Activated CD4-positive, alpha-beta T cell treated with anti-CD3 and anti-CD28 coated beads, Interleukin-2, amount 10 ng/mL, durations not matched to agents 7 days and 5 days (primary cell): ENCODE measurements at places on chromosomes 6 and 20.

DNA sequence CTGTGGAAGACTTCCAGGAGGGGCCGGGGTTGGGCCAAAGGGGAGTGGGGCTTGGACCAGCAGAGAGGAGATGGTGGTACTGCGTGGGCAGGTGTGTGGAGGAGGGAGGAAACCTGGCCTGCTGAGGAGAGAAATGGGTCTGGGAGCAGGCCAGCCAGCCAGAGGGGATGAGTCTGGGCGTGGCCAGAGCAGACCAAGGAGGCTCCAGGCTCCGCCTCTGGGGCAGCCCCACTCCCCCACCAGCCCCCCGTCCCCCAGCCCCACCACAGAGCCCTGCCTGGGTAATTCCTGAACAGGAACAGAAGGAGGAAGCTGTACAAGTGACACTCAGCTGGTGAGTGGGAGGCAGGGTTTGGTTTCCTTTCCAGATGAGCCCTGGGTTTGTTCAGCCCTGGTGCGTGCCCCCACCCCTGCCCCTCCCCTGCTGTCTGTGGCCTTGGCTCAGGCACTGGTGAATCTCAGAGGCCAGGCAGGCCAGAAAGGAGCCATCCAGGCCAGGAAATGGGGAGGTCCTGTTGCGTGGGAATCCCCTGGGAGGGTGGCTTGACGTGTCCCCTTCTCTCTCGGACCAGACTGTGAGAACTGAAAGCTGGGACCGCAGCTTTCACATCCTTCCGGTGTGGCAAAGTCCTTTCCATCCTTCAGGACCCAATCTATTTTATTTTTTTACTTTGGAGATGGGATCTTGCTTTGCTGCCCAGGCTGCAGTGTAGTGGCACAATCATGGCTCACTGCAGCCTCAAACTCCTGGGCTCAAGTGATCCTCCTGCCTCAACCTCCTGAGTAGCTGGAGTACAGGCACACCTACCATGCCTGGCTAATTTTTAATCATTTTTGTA lies 9.4 kb upstream of the SRC start:
- peak; percentile 33 for DNase-seq

- DNase-seq, result no peak
Observed at GRCh38 chr6:144714021-144714712, 429.0 kb downstream of the UTRN start.

DNA sequence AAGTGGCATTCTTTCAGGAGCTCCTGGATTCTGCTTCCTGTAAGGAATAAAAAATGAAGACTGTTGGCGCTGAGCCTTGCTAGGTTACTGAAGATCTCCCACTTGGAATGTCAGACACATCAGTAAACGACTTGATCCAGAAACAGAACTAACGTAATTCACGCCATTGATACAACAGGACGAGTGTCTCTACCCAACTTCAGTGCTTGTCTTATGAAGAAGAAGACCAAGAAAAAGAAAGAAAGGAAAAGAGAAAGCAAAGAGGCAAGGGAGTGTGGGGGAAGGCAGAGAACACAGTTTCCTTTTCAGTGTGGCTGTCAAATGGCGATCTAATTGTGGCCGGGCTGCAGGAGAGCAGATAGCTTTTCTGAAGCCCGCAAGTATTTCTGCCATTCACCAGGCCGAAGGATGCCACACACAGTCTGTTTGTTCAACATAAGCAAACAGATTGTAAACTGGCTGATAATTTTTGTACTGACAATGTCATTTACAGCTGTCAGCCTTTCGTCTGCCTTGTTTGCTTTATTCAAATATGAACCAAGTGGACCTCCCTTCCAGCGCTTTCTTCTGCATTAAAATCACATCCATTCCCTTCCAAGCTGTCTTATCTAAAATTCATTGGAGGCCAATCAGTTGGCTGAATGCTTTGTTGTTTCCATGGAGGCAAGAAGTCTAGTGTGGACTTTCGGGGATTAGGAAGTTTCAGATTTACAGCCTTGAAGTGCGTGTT lies 180.6 kb downstream of the FOXA2 start:
- DNase-seq, result no peak

GRCh38 chr6:136463743-136464142 lies 86.5 kb downstream of the MAP7 start:
- no peak for DNase-seq

GRCh38 chr6:537114-537513 lies 119.8 kb downstream of the HUS1B start:
- no peak for DNase-seq

DNA sequence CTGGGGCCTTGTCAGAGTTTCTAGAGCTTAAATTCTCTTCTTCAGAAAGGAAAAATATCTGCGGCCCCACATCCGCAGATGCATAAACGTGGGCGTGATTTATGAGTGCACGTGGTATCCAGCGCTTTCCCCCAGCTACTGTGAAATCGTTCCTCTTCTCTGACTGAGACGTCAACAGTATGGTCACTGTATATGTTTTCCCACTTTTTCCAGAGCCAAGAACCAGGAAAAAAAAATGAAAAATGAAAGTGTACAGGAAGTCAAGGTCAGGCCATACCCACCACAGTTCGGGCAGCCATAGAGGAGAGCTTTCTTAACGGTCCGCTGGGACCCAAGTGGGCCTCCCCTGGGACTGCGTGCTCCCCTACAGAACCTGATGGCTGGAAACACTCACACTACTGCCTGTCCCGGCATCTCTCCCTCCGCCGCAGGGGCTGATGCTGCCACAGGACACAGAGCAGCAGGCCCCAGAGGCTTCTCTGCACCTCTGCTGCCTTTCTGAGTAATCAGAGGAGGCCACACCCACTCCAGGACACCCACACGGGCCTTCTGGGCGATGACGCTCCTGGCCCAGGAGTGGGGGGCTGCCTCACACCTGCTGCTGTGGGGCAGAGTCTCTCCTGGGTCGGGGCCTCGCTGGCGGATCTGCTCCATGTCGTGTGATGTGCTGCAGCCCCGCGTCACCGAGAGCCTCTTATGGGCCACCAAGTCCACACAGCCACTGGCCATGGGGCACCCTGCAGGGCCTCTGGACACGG lies 16.4 kb upstream of the STX16 start:
- no peak for DNase-seq

DNA sequence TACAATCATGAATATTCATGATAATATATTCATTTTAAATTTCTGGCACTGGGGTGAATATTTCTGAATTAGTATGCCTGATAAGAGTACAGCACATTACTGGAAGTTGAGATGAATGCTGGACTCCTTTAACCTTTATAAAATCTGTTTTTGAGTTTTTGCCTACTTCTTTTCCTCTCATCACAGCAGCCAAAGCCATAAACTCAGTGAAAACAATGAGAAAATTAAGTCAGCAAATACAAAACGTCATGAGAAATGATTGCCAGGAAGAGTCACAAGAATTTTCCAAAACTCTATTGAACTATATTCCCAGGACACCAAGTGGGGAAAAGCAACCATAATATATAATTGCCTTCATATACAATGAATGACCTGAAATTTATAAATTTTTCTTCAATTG lies 837.6 kb downstream of the TBC1D32 start:
- no peak for DNase-seq

DNA sequence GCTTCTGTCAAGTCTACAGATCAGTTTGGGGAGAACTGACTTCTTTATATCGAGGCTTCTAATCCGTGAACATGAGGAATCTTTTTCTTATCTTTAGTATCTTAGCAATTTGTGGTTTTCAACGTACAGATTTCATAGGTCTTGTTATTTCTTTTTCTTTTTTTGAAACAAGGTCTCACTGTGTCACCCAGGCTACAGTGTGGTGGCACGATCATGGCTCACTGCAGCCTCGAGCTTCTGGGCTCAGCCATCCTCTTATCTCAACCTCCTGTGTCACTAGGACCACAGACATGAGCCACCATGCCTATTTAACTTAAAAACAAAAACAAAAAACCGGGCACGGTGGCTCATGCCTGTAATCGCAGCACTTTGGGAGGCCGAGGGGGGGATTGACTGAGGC lies 29.3 kb downstream of the DNAJC5 start:
- no peak for DNase-seq

DNA sequence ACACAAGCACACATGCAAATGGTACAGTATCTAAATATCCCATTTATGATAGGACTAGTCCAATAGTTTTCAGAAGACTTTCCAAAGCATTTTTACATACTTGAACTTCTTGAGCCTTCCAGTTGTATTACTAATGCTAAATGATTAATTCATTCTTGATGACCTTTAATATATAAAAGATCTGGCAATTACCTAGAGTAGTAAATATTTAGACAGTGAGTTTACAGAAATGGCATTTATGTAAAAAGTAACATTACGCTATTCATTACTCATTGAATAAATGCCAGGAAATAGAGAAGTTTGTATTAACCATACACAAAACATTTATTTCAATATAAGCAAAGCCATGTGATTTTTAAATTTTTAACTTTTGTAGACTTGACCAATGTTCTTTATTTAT lies 158.8 kb downstream of the DST start:
- DNase-seq, result no peak

DNA sequence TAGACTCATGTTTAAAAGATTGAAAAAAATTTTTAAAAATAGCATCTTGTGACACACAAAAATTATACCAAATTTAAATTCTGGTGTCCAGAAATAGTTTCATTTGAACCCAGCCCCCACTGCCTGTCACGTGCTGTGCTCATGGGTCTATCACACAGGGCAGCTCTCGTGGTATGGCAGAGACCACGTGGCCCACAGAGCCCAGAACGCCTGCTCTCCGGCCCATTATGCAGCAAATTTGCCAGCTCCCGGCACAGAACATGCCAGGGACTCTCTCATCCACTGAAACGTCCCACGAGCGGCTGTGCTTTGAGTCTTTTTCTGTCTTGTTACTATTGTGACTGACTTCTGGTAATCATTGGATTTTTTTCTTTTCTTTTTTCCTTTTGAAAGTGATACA lies 224.3 kb downstream of the TTLL2 start:
- DNase-seq, result no peak

DNA sequence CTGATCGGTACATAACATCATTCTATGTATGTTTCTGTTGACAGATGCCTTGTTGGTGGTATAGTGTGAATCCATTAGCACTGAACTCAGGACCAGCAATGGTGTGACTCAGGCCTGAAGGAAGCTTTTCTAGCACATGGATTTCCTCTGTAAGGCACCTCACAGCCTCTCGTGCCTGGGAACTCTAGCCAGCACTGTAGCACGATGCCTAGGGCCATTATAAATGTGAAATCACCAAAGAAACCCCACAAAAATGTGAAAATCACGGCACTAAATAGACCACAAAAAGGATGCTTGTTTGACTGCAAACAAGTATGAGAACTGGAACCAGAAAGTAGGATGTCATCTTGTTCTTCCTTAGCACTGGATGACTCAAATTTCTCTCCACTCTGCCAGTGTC lies 63.7 kb upstream of the NKX2-2 start:
- no peak for DNase-seq

DNA sequence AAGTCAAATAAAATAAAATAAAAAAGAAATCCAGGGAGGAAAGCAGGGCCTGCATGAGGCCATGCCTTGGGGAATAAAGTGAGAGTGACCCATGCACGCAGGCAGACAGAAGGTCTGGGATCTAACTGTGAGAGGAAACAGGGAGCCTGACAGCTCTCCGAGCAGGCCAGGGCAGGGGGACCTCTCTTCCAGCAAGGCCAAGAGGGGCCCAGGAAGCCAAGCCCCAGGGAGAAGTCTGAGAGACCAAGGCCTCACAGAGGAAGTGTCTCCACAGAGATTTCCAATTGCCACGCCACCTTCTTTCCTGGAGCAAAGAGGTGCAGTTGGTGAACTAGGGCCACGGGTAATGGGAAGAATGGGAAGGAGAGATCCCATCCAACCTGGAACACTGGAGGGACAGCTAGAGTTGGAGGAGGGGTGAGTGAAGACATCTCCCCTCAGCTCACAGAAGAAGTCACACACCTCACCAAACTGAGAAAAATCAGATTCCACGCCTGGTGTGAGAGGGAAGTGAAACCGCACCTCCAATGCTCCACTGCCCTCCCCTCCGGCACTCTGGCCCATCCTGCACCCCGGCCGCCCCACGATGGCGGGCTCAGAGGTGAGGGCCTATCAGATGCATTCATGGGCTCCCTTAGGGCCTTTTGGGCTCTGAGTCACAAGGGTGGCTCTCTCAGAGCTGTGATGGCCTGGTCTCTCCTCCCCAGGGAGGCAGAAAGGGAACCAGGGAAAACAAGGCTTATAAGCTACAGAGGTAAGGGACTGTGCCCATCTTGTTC lies 25.1 kb upstream of the TAF8 start:
- DNase-seq, result no peak

DNA sequence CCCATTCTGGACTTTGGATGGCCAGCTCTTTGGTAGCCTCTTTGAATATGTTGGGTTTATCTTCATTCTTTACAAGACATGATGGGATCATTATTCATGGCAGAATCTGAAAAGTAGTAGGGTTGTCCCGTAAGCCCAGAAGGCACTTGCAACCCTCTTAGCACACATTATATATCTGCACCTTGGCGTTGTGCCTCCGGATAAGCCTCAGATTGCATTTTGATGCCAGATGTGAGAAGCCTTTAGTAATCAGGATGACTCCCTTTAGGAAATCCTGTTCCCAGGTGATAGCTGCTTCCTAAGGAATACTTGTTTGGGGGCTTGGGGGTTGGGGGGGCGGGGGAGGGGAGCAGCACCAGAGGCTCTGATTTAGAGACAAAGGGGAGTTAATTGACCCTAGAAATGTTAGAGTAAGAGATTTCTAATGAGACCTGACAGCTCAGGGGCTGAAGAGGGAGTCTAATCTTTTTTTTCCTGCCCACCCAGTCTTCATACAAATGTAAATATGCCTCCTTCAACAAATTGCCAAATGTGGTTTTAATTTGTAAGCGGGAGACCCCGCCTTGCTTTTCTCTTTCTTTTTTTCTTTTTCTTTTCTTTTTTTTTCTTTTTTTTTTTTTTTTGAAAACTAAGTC lies 55.1 kb downstream of the JAG1 start:
- no peak for DNase-seq

GRCh38 chr20:62922451-62922921 lies 3.8 kb downstream of the DIDO1 start:
- DNase-seq, result peak; percentile 72

- no peak for DNase-seq
Observed at GRCh38 chr6:24918641-24919055, 17.1 kb downstream of the RIPOR2 start.

- no peak for DNase-seq
Observed at GRCh38 chr20:39893003-39893685, 795.9 kb downstream of the MAFB start.

DNA sequence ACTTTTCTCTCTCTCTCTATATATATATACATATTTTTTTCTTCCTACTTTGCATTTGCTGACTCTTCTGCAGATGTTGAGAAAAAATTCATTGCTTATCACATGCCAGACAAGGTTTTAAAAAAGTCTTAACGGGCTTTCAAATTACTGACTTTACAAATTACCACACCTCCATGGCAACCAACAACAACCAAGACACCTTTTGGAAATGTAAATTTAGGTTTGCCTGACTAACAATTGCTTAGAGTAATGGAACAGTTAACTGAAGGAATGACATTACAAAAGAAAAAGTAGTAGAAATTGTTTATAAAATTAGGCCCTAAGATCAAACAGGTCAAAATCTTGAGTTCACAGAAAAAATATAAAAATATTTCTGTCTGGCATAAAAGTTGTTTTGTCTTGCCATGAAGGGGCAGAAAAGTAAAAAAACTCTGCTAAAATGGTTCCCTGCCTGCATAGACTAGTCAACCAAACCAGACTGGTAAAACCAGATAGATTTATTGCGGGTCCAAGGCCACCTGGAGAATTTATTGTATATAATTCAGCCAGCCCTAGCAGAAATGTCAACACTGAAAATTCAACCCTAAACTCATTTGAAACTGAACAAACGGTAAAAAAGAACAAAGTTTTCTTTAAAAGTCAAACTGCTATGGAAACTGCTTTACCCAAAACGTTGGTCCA lies 92.8 kb upstream of the FRMD1 start:
- no peak for DNase-seq
